ENCODE measurements at places on chromosomes 12 and 14. TPM values are rescaled to one million over a fixed set of nuclear protein-coding genes. Genes with fewer than 3 reads are reported as not detected.

DNA sequence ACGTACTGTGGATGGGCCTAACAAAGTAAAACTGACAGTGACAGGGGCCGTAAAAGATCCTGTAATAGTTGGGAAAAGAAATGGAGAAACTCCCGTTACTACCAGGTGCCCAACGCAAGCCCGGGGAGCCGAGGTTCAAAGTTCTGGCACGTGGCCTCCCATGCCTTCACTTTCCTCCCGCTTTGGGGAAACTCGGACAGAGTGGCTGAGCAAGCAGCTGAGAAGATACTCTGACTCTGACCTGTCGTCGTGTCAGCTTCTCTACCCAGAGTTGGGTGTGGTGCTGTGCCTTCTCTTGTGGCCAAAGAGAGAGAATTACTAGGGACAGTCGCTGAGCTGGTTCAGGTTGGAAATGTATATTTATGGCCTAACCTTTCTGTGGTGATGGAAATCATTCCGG is 1.7 kb downstream of the B4GALNT3 start:
- no peak for DNase-seq

- DNase-seq: no peak
These were observed 5.8 kb downstream of the TRIP11 start for GRCh38 chr14:92033906-92034687.

- no peak for DNase-seq
These were observed 768 bp downstream of the CEP170B start for GRCh38 chr14:104865631-104866441.

DNA sequence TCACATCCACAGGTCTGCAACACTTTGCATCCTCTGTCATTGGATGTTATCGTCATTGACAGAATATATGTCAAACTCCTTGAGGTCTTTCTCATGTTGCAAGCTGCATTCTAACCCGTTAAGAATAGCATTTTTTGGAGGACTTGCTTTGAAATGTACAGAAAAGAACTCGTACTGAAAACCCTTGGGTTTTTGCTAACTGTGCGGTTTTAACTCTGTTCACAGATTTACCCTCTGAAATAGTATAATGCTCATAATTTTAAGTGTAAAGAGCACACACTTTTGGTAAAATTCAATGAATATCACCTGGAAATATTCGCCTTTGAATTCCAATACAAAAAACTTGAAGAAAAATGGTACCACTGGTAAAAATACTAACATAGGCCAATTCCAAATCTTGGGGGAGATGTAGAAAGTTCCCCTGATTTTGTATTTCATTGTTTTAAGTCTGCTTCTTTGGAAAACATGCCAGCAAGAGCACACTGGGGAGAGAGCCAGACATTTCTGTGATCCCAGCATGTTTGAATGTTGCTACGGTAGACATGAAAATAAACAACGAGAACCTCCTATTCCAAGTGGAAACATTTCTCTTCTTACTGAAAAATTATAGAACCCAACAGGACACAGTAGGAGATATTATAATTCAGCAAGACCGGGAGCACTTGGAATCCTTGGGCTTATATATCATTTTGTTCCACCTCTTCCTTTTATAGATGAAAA is 446.0 kb downstream of the AEBP2 start:
- DNase-seq: no peak

GRCh38 chr12:16658699-16659098 is 52.7 kb upstream of the LMO3 start:
- DNase-seq: no peak

GRCh38 chr12:45077251-45077650 is 26.4 kb upstream of the DBX2 start:
- DNase-seq: no peak

GRCh38 chr14:91805659-91806058 is 61.7 kb downstream of the TC2N start:
- DNase-seq: no peak

ESR2 gene
- polyA plus RNA-seq: 0.06 TPM

PRDM4 gene
- polyA plus RNA-seq: 27.2 TPM

BDKRB1 gene
- polyA plus RNA-seq: 3.5 TPM

PZP gene
- polyA plus RNA-seq: not detected

MYO1H gene
- polyA plus RNA-seq: not detected

ANKRD33 gene
- not detected for polyA plus RNA-seq
